A172 (cell line): ENCODE measurements at places on chromosomes 16 and 17. TPM values are rescaled to one million over a fixed set of nuclear protein-coding genes. Genes with fewer than 3 reads are reported as not detected.
A peak's percentile ranks its signal among the peaks of the same experiment; 100 is the strongest.

DNA sequence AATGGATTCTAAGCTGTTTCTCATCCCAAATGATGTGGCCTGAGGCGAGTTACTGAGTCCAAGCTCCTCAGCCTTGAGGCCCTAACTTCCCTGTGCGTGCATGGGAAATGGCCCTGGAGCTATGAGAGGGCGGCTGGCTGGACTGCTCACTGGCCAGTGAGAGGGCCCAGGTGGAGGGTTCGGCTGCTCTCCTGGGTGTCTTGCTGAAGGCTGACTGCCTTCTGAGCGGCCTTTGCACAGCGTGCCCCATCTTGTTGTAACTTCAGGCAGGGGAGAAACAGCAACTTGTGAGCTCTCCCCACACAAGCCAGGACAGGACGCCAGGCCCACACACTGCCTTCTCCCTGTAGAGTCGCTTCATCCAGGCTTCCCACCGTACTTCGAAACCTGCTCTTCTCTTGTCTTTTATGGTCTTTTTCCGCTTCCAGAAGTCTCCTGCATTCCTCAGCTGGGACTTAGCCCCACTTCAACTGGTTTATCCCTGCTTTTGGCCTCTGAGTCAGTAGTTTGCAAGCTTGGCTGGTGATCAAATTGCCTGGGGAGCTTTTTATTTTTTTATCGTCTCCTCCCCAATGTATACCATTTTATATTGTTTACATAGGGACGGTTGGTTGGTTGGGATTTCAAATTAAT lies 13.3 kb downstream of the CDH3 start:
- DNase-seq: peak; percentile 91

GRCh38 chr17:18981642-18982424 lies 22.7 kb downstream of the FAM83G start:
- DNase-seq: peak; percentile 73

Gene SLFN5
- total RNA-seq: 7.6 and 17.0 TPM in 2 replicates

Gene HSD17B1
- 1.3 and 1.6 TPM in 2 replicates for total RNA-seq

GRCh38 chr17:13140750-13141149 lies 122.9 kb upstream of the ELAC2 start:
- DNase-seq: no peak

- no peak for DNase-seq
These were observed 158.8 kb upstream of the LHX1 start for GRCh38 chr17:36778448-36778847.

Gene ADORA2B
- 32.1 and 37.2 TPM in 2 replicates for total RNA-seq
